ENCODE measurements at places on chromosomes 2 and 18.
A peak's percentile ranks its signal among the peaks of the same experiment; 100 is the strongest.

- DNase-seq, result no peak
Measured at GRCh38 chr2:75042823-75043222, 84.4 kb downstream of the POLE4 start.

DNA sequence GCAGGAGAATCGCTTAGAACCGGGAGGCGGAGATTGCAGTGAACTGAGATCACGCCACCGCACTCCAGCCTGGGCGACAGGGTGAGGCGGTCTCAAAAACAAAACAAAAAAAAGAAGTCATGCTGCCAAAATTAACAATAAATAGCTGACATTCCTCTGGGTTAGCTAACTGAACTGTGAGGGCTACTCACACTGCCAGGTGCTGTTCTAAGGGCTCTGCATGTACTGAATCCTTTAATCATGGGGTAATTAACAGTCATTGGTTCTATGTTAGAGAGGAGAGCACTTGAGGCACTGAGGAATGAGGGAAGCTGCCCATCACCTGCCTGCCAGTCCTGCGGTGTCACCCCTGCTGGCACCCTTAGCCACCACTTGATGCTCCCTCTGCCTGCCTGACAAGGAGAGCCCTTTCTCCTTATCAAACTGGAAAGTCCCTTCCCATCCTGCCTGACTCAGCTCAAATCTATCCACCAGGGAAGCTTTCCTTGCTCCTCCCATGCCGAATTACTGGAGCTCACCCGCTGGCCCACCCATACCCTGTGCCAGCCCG, 73.0 kb upstream of the RIOK3 start:
- DNase-seq, result peak; percentile 21

- DNase-seq, result no peak
Measured at GRCh38 chr2:123530004-123530403, 495.1 kb upstream of the CNTNAP5 start.

DNA sequence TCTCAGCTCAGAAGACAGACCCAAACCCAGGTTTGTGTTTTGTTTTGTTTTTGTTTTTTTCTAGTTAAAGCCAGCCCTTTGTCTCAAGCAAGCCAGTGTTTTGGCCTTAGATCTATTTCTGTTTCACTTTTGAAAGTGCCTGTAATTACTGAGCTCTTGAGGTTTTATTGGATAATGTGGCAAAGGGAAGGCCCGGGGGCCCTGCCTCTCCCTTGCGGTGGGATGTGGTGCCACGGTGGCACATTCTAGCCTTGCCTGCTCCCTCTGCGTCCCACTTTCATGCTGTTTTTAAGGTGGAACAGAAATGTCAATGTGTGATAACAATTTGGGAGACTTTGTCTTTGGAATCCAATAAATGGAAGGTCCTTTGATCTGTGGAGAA, 2.5 kb downstream of the HPCAL1 start:
- peak; percentile 69 for DNase-seq

GRCh38 chr2:108918941-108919341, 70.1 kb downstream of the EDAR start:
- no peak for DNase-seq

DNA sequence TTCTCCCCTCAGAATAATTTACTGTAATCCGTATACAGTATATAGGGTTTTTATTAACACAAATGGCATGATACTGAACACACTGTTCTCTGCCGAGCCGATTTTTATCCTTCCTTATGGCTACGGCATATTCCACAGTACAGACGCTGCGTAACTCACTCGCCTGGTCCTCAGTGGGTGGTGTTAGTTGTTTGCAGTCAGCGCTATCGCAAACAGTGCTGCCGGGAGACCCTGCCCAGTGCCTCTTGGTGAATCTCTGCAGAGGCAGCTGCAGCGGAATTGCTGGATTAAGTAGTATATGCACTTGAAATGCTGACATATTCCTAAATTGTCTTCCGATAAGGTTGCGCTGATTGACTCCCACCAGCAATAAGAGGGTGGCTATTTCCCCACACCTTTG, 73.9 kb downstream of the MARCO start:
- no peak for DNase-seq

- no peak for DNase-seq
Measured at GRCh38 chr2:198776616-198777406, 680.9 kb downstream of the SATB2 start.
